Mammary microvascular endothelial cell (primary cell): ENCODE measurements at places on chromosomes 2 and 18. TPM values are rescaled to one million over a fixed set of nuclear protein-coding genes. Genes with fewer than 3 reads are reported as not detected.

Gene GALNT5
- under 0.01 and 0.07 TPM in 2 replicates for total RNA-seq

Gene CAPN10
- total RNA-seq: 17.9 and 23.1 TPM in 2 replicates

Gene APOB
- total RNA-seq: under 0.01 TPM in 2 replicates

Gene CEBPZOS
- 18.4 and 18.7 TPM in 2 replicates for total RNA-seq

Gene TLX2
- not detected in 2 replicates for total RNA-seq

Gene FBXO41
- 0.05 and 0.07 TPM in 2 replicates for total RNA-seq

Gene CD28
- not detected in 2 replicates for total RNA-seq
